Activated CD4-positive, alpha-beta T cell treated with anti-CD3 and anti-CD28 coated beads for 36 hours (primary cell): ENCODE measurements at places on chromosomes 5 and 9. TPM values are rescaled to one million over a fixed set of nuclear protein-coding genes. Genes with fewer than 3 reads are reported as not detected.

DNA sequence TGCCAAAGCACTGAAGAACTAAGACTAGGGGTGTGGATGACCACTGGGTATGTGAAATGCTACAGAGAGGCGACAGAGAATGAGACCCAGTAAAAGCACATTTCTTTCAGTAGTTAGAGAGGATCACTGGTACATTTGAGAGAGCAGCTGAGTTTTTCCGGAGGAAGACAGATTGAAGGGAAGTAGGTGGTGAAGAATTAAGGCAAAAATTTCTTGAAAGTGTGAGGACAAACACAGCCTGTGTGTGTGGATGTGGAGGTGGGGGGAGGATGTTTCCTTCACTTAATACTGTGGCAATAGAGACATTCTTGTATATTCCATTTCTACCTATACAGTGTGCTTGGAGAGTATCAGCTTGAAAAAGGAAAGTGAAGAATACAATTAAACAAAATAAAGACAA lies 871.2 kb upstream of the DMAC1 start:
- no peak for DNase-seq

DNA sequence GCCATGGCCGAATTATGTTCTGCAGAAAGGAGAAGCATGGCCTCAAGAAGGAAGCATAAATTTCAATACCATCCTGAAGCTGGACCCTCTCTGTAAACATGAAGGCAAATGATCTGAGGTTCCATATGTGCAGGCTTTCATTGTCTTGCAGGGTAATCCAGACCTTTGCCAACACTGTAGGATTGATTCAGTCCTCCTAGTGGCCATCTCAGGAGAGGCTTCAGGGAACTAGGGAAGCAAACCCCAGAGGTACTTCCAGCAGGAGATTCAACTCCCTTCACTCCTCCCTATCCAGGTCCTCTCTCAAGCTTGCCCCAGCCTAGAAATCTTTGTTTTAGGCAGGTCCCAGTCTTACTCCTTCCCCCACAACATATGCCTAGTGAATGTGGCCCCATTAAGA lies 99.3 kb upstream of the HCN1 start:
- DNase-seq, result no peak

GRCh38 chr5:167763772-167764171 lies 527.7 kb upstream of the WWC1 start:
- DNase-seq, result no peak

- no peak for DNase-seq
Observed at GRCh38 chr5:20611620-20612019, 623.6 kb upstream of the CDH18 start.

Gene OMD
- total RNA-seq, result not detected

Gene FAM114A2
- total RNA-seq, result 28.5 TPM

Gene ZNF879
- total RNA-seq, result 2.1 TPM
